ENCODE measurements at places on chromosomes 5 and 9.
A peak's percentile ranks its signal among the peaks of the same experiment; 100 is the strongest.

GRCh38 chr5:156695774-156696173 lies 154.3 kb upstream of the PPP1R2B start:
- no peak for DNase-seq

GRCh38 chr5:150490754-150491153 lies 17.2 kb upstream of the NDST1 start:
- DNase-seq = no peak

DNA sequence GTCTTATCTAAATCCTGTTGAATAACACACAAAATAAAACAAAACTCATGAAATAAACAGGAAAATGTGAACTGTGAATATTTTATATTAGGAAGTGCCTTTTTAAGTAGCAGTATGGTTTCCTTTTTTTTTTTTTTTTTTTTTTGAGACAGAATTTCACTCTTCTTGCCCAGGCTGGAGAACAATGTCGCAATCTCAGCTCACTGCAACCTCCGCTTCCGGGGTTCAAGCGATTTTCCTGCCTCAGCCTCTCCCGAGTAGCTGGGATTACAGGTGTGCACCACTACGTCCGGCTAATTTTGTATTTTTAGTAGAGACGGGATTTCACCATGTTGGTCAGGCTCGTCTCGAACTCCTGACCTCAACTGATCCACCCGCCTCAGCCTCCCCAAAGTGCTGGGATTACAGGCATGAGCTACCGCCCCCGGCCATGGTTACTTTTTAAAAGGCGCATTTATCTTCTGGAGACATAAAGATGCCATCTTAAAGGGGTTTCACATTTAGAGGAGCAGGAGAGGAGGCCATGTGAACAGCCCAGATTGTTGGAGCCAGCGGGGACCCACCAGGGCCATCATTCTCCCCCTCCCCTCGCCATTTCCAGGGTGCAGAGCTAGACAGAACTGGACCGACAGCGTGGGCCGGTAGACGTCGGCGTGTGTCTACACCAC lies 64.1 kb downstream of the ROR2 start:
- DNase-seq = no peak

- peak; percentile 83 for DNase-seq
Observed at GRCh38 chr5:92519811-92520632, 1061.0 kb downstream of the NR2F1-AS1 start.

GRCh38 chr5:50667653-50668595 lies 1.5 kb downstream of the PARP8 start:
- peak; percentile 64 for DNase-seq

Measured in NCI-H1105 treated with DMSO at 0.1 percent for 48 hours (cell line).